ENCODE measurements at places on chromosomes 3 and 15. TPM values are rescaled to one million over a fixed set of nuclear protein-coding genes. Genes with fewer than 3 reads are reported as not detected.

Gene TRIP4
- 10.3 TPM for total RNA-seq

Gene C15orf40
- total RNA-seq: 7.3 TPM

Gene CELSR3
- 33.3 TPM for total RNA-seq

Gene DLEC1
- total RNA-seq: 0.19 TPM

Gene RASGRF1
- total RNA-seq: 0.39 TPM

Gene ANKUB1
- not detected for total RNA-seq

Gene SLC28A2
- not detected for total RNA-seq

Gene GHSR
- total RNA-seq: not detected

Gene GPR149
- total RNA-seq: not detected

Gene WNT7A
- 0.04 TPM for total RNA-seq

Measured in GM23338 (cell line).